ENCODE measurements at places on chromosomes 4 and X.

DNA sequence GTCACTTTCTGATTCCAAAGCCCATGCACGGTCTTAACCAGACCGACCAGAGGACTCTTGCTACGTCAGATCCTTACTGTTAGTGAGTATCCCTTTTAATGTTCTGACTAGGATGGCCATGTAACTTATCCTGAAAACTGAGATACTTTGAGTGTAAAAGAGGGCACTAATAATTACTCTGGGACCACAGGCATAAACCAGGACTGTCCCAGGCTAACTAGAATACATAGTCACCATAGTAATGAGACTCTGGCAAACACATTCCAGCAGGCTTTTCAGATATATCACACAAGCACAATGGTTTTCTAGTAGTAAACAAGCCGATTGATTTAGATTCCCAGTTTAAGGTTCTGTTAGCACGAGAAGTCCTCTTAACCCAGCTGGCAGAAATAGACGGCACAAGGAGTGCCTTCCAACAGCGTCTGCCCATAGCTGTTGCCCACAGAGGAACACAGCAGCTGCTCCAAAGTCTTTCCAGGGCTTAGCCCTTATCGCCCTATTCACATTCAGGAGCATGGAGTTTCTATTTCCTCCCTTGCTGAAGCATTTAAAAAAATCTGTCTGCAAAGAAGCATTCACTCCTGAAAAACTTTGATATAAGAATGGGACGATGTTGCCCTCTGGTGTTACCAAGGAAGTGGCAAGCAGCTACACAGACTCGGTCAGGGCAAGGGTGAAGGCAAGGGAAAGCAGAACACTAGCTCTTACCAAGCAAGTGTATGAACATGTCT lies 92.4 kb downstream of the CXCL13 start:
- DNase-seq = no peak

DNA sequence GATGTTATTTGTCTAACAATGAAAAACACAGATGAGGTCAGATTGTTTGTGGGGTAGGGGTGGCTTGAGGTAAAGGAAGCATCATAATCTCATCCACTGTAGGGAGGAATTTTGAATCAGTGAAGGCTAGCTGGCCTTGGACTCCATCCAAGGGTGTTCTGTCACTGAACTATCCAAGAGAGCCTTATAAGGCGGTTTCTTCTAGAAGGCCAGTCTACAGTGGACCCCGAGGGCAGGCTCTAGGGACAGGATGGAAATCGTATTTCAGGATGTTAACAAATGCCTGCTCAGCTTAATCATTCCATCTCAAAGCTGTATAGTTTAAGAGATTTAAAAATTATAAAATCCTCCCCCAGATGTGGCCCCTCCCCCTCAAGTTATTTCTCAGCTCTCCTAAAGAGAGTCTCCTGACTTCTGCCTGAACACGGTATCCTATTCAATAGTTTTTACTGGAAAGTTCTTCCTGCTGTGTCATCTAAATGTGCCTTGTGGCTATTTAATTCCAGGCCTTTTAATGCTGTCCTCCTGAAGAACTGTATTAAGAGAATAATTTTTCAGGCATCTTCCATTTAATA lies 8.0 kb downstream of the IGFBP7 start:
- DNase-seq = no peak

DNA sequence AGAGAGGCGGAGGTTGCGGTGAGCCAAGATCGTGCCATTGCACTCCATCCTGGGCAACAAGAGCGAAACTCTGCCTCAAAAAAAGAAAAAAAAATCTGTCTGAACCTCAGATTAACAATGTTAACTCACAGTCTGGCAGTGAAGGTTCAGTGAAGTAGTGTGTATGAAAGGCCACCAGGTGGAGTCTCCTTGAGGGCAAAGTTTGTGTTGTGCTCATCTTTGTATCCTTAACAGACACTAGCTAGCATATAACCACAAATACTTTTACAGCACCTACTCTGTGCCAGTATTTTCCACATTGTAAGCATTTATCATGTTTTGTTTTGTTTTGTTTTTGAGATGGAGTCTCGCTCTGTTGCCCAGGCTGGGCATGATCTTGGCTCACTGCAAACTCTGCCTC lies 46.0 kb upstream of the MGST2 start:
- no peak for DNase-seq

GRCh38 chr4:85557016-85557901 lies 82.3 kb downstream of the ARHGAP24 start:
- no peak for DNase-seq

DNA sequence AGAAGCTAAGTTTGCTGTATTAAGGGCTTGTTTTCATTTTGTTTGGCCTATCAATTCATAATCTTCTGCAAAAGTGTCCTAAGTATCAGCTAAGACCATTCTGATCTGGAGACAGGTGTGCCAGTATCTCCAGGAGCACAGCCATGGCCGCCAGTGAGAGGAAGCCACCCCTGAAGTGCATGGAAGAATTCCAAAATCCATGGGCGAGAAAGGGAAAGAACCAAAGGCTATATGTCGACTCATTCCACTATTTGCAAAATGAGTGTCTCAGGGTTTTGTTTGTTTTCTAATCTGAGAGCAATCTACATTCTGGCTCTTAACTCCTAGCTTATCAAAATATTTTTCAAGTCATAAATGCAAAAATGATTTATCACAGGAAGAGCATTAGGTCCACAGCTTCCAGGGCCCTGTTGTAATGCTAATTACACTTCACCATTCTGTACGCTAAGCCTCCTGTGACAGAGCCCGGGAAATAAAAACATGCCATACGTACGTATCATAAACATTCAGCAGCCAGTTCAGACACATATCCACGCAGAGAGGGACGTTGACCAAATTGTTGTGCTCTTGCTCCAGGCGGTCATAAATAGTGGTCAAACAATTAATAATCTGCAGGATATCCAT lies 137.3 kb upstream of the FTHL17 start:
- no peak for DNase-seq

DNA sequence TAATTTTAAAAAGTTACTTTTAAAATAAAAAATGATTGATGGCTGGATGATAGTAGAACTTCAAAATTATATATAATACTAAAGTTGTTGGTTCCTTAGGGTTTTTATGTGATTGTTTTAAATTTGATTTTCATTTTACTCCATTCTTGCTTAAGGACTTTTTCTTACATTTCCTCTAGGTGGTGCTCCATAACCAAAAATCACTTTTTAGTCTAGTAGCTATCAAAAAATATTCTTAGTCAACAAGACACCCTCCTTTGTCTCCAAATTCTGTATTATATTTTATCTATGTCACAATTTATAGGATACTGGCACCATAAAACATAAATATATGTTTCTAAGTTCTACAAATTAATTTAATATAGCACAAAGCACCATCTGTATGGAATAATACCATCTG lies 67.2 kb upstream of the BRWD3 start:
- DNase-seq = no peak

GRCh38 chr4:173752610-173753230 lies 222.7 kb upstream of the HAND2 start:
- DNase-seq = no peak

DNA sequence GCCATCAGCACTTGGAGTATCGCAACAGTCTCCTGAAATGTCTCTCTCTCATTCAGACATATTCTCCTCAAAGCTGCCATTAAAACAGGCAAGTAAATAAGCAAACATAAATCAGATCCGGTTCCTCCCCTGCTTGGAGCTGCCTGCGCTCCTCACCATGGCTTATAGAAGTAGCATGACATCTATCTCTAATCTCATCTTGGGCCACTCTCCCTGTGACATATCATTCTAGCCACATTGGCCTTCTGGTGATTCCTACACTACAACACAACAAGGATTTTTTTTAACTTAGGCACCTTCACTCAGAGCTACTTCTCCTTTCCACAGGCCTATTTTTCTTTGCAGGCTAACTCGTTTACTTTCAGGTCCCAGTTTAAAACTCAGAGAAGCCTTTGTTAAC lies 387.9 kb downstream of the ARHGAP24 start:
- DNase-seq = no peak
